ENCODE measurements at places on chromosomes 13 and 19.

DNA sequence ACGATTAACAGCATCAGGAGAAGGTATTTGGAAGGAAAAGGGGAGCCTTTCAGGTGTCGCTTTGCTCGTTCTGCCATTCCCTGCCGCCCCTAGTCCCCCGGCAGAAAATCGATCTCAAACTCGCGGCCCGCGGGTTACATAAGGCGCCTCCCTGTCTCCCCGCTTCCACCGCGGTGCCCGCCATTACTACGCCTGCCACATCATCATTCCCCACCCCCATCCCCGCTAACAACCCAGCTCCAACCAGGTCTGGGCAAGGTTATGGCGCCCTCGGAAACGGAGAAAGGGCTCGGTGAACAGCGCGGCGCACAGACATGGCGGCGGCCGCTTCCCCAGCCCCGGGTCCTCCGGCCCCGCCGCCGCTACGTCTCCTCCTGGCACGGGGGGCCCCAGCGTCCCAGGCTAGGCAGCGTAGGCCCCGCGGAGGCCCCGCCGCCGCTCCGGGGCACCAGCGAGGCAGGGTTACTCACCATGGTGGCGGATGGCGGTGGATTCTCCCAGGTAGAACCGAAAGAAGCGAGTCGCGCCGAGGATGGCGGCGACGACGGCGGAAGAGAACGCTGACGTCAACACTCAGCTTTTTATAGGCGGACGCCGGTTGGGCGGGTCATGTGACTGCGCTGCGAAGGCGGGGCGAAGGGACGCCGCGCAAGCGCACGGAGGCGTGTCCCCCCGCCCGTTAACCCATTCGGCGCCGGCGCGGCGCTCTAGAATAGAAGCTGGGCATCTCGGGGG lies at the start of gene EEF2:
EEF2 (minus strand) TSS at position 556 of the 735 bp plus-strand sequence; CDS start at position 473, 83 bp downstream.
- DNase-seq = peak; percentile 88

DNA sequence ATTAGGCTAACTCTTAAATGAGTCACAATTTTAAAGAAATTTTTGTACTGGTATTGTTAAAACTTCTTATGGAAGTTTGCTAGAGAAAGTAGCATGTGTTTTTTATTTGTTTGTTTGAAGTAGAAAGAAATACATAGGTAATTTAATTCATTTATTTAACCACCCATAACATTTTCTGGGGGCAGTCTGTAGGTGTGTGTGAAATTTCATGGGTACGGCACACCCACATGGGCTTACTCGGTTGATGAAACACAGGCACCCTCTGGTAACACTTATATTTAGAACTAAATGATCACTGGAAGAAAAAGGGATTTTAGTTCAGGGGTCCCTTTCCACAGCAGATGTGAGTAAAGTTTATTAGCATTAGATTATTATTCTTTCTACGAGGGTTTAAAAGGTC lies 88.1 kb downstream of the DGKH start:
- no peak for DNase-seq

GRCh38 chr13:114236227-114236626 lies 1.5 kb downstream of the CDC16 start:
- no peak for DNase-seq

DNA sequence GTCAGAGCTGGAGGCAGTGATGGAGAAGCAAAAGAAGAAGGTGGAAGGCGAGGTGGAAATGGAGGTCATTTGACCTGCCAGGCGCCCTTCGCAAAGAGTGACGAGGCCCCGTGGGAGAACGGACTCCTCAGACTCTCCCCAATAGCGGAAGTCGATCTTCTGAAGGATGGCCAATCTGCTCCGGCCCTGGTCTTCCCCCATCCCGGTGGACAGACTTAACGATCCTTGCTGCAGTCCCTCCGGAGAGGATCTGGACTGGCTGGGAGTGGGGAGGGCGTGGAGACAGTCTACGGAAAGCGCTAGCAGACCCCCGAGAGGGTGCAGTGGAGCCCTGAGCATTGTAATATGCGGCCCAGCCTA lies 11.9 kb downstream of the EPS8L1 start:
- DNase-seq = no peak

- no peak for DNase-seq
Observed at GRCh38 chr19:38211151-38211591, 12.9 kb downstream of the DPF1 start.

DNA sequence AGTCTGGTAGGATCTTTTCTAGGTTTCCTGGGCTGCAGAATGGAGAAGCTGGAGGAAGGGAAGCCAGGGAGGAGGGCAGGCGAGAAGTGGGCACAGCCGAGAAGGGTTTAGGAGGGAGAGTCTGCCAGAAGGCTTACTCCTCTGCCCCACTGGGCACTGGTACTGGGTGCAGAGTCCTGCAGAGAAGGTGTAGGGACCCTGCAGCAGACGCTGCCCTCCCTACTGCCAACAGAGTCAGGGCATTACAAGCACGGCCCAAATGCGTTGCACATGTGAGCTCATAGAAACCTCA lies 726 bp upstream of the PEPD start:
- no peak for DNase-seq

- no peak for DNase-seq
Observed at GRCh38 chr19:54412877-54413276, 2.4 kb upstream of the TTYH1 start.

- no peak for DNase-seq
Observed at GRCh38 chr19:11942843-11943108, 17.9 kb downstream of the ZNF700 start.

GRCh38 chr19:37855098-37855497 lies 51.3 kb downstream of the WDR87 start:
- no peak for DNase-seq

- DNase-seq = no peak
Observed at GRCh38 chr19:42512743-42513304, 15.5 kb downstream of the CEACAM1 start.

DNA sequence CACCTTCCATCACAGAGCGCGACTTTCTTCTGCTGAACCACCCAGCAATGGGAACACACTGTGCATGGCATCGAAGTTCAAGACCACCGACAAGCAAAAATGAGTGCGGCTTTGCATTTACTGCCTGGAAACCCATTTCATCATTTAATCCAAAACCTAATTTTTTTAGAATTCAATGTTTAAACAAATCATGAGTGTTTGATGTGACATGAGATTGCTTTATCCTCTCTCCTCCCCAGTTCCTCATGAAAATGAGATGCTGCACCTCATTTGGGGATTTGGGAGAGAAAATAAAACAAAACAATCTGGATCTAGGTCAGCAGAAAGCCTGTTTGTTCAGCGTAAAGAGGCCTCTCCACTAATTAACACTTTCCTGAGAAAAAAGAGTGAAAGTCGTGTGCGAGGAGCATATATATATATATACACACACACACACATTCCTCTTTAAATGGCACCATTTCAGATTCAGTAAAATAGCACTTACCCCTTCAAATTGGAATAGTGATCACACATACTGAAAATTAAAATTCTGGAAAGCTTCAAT lies 126.2 kb downstream of the DCT start:
- DNase-seq = no peak

- no peak for DNase-seq
Observed at GRCh38 chr13:94395860-94396259, 83.6 kb downstream of the DCT start.

- DNase-seq = peak; percentile 91
Observed at GRCh38 chr19:11798391-11799330, at the start of gene ZNF491. Gene ZNF491, plus strand, starts transcription at chr19:11798523. Its CDS starts 7,431 bp downstream, at chr19:11805954.

DNA sequence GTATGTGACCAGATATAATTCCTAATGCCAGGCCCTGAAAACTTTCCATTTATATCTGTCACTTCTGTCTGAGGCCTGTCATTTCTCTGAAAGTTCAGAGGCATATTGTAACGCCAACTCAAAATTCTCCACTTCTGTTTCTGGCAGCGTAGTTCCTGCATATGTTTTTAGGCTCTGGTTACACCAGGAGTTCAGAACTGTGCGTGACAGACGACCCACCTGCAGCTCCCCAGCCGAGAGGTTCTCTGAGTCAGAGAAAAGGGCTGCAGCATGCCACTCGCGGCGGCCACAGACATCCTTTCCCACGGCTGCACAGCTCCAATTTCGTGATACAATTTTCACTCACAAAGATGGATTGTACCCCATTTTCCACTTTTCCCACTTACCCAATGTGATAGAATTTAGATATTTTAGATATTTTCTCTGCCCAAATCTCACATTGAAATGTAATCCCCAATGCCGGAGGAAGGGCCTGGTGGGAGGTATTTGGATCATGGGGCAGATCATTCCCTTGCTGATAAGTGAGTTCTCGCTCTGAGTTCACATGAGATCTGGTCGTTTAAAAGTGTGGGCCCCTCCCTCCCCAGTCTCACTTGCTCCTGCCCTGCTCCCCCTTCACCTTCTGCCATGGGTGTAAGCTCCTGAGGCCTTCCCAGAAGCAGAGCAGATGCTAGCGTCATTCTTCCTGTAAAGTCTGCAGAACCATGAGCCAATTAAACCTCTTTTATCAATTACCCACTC lies 308.1 kb downstream of the LIG4 start:
- DNase-seq = no peak

- DNase-seq = no peak
Observed at GRCh38 chr13:20456737-20457136, 68.9 kb downstream of the CRYL1 start.

DNA sequence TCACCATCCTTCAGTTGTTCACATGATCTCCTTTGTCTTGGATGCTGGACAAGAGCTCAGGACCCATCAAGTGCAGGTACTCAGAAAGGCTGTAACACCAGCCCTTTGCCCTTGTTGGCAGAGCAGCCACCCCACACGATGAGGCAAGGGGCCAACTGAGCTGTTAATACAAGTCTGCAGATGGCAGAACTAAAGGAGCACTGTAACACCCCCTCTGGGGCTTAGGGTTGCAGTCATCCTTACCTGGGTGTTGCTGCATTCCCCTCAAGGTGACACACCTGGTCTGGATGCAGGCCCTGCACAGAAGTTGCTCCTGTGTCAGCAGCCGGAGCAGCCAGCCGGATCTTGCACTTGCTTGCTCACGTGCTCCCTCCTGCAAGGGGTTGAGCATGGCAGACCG lies 52.0 kb downstream of the STARD13 start:
- DNase-seq = no peak

DNA sequence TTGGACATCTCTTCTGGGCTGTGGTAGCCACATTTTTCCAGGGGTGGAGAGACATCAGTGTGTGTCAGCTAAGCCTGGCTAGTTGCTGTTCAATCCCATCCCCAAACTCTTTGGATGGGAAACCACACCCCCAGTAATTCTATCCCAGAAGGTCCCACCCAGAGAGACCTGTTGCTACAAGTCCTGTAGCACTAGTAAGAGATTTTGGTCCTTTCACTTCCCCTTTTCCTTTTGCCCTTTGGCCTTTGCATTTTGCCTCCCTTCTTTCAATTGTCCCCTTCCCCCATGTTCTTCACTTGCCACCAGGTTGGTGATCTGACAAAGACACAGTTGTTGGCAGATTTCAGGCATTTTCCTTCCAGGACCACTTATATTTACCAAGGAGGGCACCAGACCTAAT lies 3.8 kb downstream of the CBY2 start:
- no peak for DNase-seq

GRCh38 chr13:83057119-83057518 lies 825.2 kb downstream of the SLITRK1 start:
- no peak for DNase-seq

Measured in NCI-H1105 (cell line).